Activated T-cell treated with anti-CD3 and anti-CD28 coated beads for 24 hours (primary cell): ENCODE measurements at places on chromosomes 7 and 10.

DNA sequence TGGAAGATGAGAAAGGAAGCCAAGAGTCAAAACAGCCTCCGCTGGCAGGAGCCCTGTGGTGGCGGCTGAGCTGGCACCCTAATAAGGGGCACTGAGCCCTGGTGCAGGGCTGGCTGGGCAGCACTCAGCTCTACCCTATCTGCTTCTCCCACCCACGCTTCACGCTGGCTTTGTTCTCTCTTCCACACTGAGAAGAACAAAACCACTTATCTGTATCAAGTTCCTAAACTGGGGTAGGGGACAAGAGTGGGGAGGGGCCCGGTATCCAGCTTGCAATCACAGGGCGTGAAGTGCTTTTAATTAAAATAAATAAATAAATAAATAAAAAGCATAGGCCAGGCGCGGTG lies 52.1 kb downstream of the FAM53B start:
- no peak for DNase-seq

DNA sequence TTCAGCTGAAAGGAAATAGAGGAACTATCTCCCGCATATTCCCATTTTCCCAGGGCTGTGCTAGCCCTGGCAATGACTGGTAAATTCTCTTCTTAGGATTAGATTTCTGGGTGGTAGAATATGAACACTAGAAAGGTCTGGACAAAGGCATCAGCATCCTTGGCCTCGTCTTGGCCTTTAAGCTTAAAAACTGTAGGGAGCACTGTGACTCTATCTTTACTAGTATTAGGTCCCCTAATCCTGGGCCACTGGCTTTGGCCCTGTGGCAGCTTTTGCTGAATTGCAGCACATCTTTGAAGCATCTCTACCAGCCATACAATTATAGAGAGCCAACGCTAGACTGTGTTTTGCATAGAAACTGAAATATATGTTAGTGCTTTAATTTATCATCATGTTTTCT lies 41.5 kb upstream of the EBLN1 start:
- DNase-seq, result no peak

DNA sequence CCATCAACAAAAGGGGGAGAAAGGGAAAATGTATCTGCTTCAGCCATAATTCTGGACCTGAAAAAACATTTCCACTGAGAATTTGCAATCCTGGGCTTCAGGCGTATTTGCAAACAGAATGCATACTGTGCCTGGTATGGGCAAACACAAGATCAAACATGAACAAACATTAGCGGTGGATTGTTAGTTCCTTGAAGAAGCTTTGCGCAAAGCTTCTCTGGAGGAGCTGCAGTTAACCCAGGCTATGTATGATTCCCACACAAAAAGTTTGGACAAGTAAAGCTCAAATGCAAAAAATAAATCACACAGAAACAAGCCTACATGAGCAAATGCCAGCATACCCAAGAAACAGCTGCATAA lies 20.4 kb upstream of the HILPDA start:
- DNase-seq, result no peak

DNA sequence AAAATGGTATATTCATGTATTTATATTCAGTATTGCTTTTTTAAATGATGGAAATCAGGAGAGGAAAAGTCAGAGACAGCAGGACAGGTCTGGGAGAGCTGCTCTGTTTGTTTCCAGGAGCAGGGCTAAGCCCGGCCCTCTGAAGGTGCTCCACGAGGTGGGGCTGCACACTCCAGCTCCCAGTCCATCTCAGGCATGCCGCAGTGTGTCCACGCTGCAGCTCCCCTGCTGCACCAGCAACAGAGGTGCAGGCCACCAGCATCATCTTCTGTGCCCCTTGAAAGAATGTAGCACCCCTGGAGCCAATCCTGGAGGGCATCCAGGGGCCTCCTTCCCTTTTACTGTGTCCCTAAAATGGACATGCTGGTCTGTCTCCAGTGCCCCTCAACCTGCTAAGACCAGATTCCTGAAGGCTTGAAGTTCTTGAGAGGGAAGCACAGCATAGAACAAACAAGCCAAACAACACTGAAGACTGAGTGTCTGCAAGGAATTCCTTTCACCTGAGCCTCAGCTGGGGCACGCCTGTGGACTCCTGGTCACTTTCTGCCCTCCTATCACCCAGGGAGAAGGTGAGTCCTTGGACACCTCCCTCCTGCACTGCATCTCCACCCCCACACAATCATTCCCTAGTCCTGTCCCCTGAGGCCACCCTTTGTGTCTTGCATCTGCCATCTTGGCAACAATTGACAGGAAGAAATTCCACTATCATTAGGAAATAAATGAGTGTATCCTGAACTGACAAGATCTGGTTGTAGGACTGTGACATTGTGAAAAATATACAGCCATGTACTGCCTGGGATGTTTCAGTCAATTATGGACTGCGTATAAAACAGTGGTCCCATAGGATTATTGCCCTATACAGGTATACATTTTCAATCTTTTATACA lies 100.5 kb downstream of the CXCL12 start:
- no peak for DNase-seq

DNA sequence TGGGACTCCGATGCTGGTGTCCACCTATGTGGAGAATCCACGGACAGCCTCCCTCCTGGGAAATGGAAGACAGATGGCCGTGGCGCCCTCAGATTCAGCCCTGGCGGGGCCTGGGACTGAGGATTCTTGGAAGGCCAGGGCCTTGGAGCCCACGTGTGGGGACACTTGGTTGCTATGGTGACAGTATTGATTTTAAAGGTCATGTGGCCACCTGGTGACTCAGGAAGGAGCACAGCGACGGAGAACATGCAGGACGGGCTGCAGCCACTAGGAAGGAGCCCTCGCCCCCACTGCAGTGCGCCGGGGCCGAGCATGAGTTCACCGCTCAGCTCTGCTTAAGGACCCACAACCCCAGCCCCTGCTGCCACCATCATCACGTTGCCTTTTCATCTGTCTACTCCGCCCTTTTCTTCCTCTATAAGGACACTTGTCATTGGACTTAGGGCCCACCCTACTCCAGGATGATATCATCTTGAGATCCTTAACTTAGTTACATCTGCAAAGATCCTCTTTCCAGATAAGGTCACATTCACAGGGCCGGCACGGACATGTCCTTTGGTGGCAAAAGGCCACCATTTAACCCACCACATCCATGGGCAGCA lies 3.7 kb upstream of the STK32C start:
- no peak for DNase-seq

DNA sequence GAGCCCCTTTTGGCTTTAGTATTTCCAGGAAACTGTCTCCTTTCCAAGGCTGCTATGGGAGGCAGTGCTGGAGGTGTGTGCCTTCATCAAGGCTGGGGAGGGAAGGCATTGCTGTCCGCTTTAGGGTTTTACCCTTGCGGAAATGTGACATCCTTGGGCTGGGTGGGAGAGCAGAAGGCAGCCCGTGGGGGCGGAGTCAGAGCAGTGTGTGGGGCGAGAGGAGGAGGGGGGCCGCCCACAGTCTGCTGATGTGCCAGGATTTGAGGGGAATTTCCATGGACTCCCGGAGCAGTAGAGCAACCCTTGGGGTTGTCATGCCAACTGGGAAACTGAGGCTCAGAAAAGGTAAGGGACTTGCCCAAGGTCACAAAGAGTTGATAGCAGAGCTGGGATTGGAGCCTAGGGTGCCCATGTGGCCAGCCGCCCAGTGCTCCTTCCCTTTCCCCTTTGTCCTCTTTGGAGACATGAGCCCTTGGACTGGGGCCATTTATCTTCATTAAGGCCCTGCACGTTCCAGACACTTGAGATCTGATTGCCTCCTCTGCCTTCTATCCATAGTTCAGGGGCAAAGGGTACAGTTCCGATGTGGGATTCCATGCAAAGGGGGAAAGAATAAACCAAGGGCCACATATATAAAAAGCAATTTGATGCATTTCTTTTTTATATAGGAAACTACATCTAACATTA lies 22.2 kb downstream of the TSPAN15 start:
- no peak for DNase-seq

- no peak for DNase-seq
Measured at GRCh38 chr7:45401851-45402250, 172.3 kb upstream of the ADCY1 start.

DNA sequence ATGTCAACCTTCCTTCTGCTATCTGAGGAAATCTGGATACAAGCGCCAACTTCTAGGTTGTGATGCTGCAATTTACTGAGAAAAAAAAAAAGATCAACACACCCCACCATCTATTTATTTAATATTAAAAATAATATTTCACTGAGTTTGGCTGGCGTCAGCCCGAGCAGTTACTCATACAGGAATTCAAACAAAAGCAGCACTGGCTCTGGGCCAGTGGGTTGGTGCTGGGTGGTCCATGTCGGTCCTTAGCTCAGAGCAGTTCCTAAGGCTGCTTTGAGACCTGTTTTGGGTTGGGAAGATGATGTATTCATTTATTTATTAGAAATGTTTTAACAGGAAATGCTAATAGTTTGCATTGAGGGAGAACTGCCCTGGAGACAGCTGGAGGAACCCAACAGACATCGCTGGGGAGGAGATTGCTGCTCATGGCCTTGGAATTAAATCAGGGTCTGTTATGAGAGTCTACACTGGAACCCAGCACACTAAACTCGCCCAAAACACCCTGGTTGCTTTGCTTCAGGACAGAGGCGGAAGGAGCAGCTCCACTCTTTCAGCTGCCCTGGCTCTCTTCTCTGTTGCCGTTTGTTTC lies 36.3 kb upstream of the GOT1 start:
- no peak for DNase-seq

DNA sequence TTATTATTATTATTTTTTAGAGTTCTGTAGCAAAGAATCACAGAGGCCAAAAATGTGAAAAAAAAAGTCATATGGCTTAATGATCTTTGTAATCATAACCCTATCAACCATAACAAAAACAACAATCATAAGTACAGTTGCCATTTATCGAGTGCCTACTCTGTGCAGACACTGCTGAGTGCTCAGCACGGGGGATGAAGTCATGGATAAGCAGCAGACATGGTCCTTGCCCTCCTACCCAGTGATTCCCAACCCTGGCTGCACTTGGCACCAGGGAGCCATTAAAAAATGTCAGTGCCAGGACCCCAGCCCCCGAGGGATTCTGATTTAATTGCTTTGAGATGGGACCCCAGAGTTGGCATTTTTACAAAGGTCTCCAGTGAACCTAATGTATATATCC lies 38.2 kb downstream of the ENTPD1 start:
- no peak for DNase-seq

DNA sequence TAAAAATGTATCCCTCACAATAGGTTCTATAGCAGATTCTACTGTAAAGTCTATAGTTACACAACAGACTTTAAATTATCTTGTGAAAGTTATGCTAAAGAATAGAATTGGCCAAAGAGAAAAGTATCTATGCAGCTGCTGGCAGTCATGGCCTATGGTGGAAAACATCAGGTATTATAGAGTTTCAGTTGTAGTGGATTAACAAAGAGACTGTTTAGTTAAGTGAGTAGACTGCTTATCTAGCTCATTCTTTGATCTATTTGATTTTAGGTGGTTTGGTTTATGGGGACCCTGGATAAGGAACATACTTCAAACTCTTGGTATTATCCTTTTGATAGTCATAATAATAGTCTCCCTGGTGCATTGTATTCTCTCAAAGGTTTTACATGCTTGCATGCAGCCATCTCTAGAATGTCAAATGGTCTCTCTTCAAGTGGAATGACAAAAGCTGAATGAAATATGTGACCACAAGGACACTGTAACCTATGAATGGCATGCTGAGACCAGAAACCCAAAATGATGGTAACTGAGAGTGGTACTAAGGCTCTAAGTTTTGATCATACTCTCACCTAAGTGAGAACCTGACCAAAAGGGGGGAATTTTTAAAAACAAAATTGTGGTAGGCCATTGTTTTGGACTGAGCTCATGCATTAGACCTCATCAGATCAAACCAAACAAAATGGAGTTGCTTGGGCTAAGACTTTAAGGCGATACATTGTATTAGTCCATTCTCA lies 54.9 kb upstream of the NAMPT start:
- no peak for DNase-seq

GRCh38 chr10:5840314-5841307 lies 27.4 kb upstream of the GDI2 start:
- DNase-seq, result no peak

- DNase-seq, result no peak
Measured at GRCh38 chr7:141074162-141074991, 513 bp downstream of the TMEM178B start.

- no peak for DNase-seq
Measured at GRCh38 chr7:17347401-17347800, 48.9 kb downstream of the AHR start.

GRCh38 chr7:42431873-42432272 lies 194.9 kb upstream of the GLI3 start:
- no peak for DNase-seq

DNA sequence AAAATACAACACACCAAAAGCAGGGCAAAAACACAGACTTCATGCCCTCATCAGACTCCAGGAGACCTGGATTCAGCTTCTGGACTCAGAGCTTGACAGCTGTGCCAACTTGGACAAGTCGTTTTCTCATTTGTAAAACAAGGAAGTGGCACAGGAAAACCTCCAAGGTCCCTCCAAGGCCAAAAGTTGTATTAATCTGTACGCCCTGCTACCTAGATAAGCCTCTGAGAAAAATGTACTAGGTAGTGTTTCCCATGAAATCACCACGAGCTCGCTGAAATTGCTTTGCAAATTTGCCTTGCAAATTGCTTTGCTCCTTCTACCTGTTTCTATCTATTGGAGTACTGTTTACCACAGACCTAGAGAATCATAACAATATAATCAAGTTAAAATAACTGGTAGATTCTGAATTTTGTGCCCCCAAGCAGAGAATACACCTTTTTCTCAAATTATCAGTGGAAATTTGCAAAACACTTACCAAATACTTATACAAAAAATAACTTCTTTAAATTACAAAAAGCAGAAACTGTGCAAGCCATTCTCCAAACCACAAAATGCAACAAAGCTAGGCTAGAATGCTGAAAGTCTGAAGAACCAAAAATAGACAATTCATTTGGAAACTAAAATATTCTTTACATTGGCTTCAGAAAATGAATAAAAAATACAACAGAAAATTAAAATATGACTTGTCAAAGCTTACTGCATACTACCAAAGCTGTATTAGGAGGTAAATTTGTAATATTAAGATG lies 158.1 kb upstream of the CHST15 start:
- no peak for DNase-seq

DNA sequence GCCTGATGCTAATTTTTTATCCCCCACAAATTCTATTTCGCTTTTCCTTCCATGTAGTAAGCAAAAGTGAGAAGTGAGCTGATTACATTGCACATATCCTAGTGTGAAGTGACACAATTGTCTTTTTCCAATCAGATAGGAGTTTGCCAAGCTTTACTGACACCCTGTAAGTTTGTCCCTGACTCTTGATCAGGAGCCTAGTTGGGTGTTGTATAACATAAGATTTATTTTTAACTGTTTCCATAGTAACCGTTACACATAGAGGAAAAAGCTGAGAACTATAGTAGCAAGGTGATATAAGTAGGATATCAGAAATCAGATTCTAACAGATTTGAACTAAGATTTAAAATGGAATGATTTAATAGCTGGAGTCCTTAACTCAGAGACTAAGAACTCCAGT lies 31.2 kb downstream of the EXOC4 start:
- no peak for DNase-seq
